ENCODE measurements at places on chromosomes 4 and X.

DNA sequence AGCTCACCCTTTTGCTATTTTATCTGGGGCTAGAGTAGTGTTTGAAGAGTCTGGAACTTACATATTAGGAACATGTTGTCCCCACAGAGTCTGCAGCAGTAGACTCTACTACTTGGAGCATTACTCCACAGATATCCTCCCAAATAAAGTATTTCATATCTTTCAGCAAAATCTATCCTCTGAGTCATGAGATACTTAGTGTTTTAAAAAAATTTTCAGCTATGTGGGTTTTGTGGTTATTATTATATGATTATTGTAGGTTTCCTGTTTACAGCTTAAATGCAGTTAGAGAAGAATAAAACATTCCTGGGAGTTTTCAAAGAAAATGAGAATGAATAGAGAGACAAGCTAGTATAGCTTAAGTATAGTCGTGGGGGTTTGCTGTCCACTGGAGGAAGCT, 30.9 kb downstream of the PAGE2 start:
- DNase-seq: no peak

- DNase-seq: no peak
These were observed 50.4 kb upstream of the SCRG1 start for GRCh38 chr4:173449380-173449717.

- DNase-seq: no peak
These were observed 26.8 kb downstream of the CRMP1 start for GRCh38 chr4:5865896-5866599.

DNA sequence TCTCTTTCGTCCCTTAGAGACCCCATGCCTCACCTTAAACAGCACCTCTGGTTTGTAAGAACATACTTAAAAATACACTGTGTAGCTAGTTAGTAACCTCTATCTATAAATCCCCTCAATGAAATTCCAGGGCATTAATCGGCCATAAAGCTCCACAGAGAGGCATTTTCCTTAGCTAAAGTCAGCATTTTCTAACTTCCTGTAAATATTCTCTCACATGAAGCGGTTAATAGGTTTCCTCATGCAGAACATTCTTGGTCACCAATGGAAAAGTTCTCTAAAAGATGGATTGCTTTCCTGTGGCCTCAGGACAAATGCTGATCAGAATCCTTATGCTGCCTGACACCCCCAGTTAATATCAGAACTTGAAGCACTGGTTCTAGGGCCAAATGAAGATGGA, 248.6 kb upstream of the BOD1L1 start:
- DNase-seq: no peak

DNA sequence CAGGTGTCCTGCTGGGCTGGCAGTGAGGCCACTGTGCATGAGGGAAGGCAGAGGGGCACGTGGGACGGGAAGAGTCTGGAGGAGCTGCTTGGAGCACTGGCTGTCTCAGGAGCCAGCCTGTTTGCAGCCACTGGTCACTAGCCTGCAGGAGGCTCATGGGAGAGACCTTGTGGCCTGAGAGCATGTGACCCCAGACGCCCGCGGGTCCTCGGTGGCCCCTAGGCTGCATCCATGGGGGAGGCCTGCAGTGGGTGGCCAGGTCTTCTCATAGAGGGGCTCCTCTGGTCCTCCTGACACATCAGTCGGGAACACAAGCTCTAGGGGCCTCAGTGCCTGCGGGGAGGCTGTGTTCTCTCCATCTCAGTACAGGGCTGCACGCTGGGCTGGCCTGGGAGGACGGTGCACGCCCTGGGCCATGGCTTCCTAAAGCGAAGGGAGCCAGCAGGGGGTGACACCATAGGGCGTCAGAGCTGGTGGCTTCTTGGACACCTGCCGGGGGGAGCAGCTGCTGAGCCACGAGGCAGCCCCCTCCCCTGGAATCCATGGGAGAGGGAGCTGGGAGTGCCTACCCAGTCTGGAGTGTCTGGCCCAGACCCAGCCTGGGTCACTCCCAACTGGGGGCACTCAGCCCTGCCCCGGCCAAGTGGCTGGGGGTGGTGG, 12.3 kb downstream of the NAT8L start:
- DNase-seq: no peak

DNA sequence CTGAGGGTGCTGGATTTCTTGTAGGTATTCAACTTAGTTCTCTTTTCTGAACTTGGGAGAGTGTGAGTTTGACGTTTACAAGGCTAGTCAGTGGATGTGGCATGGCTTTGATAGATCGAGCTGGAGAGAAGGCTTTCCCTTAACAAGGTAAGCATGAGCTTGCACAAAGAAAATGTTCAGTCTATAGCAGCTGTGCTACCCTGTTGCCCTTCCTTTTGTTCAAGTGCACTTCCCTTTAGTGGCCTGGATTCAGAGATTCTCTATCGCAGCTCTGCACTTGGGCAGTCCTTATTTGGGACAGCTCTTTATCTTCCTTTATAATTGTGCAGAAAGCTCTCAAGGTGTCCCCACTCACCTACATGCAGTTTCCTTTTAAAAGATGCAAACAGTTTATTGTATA, 198.0 kb downstream of the ARHGAP24 start:
- DNase-seq: no peak

GRCh38 chrX:39773923-39774773, 323.6 kb downstream of the BCOR start:
- no peak for DNase-seq

DNA sequence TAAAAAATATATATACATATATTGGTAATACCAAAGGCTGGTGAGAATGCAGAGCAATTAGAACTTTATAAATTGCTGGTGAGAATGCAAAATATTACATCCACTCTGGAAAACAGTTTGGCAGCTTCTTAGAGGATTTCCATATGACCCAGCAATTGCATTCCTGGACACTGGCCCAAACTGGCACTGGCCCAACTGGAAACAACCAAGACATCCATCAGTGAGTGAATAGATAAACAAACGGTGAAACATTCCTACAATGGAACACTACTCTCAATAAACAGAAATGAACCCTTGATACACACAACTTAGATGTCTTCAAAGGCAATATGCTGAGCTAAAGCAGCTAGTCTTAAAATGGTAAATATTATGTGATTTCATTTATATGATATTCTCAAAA, 524.2 kb downstream of the IQCM start:
- DNase-seq: peak; percentile 3

GRCh38 chr4:109302361-109303139, at the start of gene COL25A1:
COL25A1 (minus strand) TSS chr4:109302658.
- no peak for DNase-seq

- no peak for DNase-seq
These were observed 2.1 kb upstream of the NSG1 start for GRCh38 chr4:4384837-4385236.

DNA sequence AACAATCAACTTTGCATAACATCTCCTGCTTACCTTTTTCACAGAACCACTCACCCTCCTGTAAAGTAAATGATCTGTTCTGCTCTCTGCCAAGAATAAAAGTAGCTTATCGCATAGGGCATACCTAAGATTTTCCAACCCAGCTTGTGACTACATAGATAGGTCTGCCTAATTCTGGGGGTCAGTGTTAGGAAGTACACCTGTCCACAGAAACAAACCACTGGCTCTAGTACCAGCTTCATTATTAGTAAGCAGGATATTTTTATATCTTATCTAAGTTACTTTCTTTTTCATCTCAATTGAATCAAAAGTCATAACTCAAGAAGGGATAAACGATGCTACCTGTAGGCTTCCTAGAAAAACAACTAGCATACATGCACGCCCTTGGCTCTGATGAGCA, 23.8 kb downstream of the CXCL1 start:
- DNase-seq: no peak

DNA sequence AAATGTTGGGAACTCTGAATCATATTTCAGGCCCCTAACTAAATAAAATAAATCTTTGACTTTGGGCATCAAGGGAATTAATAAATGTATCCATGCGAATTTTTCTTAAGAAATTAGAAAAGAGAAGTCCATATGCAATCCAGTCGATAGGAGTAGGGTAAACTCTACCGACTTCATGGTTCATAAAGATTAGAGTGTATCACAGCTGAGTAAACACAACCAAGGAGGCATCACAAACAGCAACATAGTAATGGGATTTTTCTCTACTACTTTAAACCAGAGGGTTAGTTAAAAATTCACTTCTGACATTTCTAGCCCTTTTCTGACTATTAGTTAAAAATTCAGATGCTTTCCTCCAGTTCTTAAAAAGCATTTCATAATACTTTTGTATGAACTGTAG, 19.9 kb downstream of the SEPTIN11 start:
- no peak for DNase-seq

GRCh38 chr4:6641164-6641970, 882 bp downstream of the MRFAP1 start:
- DNase-seq: no peak

DNA sequence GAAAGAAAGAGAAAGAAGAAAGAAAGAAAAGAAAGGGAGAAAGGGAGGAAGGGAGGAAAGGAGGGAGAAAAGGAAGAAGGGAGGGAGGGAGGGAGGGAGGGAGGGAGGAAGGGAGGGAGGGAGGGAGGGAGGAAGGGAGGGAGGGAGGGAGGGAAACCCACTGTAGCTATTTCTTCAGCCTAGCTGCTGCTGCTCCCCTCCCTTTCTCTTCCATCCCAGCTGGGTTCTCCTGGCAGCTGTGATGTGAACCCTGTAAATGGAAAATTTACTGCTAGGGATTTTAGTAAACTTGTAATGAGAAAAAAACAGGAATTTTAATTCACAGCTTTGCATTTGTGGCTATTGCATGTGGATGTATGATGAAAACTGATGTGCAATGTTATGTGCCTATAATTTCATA, 8.0 kb downstream of the NR0B1 start:
- DNase-seq: no peak

- DNase-seq: no peak
These were observed 213 bp downstream of the NFKB1 start for GRCh38 chr4:102501447-102501696.

GRCh38 chr4:152348670-152349069, 187.2 kb downstream of the FBXW7 start:
- no peak for DNase-seq

DNA sequence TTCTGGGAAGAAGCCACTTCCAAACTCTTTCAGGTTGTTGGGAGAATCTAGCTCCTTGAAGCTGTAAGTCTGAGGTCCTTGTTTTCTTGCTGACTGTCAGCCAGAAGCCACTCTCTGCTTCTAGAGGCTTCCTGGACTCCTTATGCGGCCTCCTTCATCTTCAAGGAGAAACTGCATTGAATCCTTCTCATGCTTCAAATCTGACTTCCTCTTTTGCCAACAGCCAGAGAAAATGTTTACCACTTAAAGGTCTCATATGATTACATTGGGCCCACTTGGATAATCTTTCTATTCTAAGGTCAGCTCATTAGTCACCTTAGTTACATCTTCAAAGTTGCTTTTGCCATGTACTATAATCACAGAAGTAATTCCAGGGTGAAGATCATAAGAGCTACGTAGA, 327.0 kb downstream of the HNRNPD start:
- DNase-seq: no peak

- DNase-seq: no peak
These were observed 7.3 kb downstream of the PPA2 start for GRCh38 chr4:105466580-105466979.

GRCh38 chr4:15992167-15992485, 29.2 kb upstream of the FGFBP2 start:
- no peak for DNase-seq

GRCh38 chrX:3493605-3494004, 147.2 kb upstream of the MXRA5 start:
- no peak for DNase-seq

- no peak for DNase-seq
These were observed 1.2 kb downstream of the TMEM255A start for GRCh38 chrX:120309873-120310705.

GRCh38 chrX:101383679-101384205, 2.2 kb downstream of the BTK start:
- no peak for DNase-seq

DNA sequence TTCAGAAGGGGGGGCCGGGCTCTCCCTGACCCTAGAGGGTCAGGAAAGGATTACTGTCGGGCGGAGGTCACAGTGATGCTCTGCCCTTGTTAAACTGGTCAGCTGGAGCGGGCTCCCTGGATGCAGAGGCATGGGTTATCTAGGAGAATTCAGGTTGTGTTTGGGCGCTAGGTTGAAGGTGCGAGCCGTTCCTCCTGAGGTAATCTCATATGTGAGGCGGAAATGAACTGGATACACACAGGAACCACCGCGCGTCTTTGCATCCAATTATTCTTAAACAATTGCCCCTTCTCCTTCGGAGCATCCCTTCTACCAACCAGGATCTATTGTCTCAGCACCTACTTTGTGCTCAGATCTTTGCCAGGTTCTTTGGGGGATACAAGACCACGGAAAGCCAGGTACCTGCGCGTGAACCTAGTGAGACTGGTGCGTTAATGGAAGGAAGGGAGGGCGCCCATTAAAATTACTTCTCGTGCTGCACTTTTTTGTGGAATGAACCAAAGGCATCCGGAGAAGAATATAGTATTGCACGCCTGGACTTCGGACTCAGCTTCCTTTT, 28.4 kb downstream of the HAND2 start:
- DNase-seq: no peak

DNA sequence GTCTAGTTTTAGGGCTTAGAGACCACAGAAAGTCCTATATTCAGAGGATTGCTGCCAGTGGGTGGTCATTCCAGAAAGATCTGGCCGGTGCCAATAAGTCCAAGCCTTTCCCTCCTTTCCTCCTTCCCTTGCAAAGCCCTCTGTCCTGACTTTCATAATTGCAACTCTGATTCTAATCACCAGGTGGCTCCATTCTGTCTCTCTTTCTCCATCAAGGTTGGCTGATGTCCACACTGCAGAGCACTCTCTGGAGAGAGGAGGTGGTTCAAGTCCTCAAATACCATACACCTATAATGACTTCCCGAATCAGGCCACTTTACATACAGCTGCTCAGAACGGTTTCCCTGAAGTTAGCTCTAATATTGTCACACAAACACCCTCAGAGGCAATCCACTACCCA, 22.4 kb upstream of the ARMCX4 start:
- DNase-seq: no peak

- no peak for DNase-seq
These were observed 58.3 kb downstream of the TBC1D14 start for GRCh38 chr4:6967846-6968340.

- no peak for DNase-seq
These were observed 9.7 kb upstream of the PLA2G12A start for GRCh38 chr4:109739547-109739946.

GRCh38 chr4:73576381-73576780, 43.9 kb downstream of the RASSF6 start:
- no peak for DNase-seq

All from brain pericyte (primary cell).